Upper lobe of right lung (tissue), 1 donor: ENCODE measurements at places on chromosomes 1 and 21. TPM values are rescaled to one million over a fixed set of nuclear protein-coding genes. Genes with fewer than 3 reads are reported as not detected.
A peak's percentile ranks its signal among the peaks of the same experiment; 100 is the strongest.

FAM72A gene
- total RNA-seq = 4.4 TPM

SPSB1 gene
- total RNA-seq = 29.0 TPM

PLA2G5 gene
- total RNA-seq = 4.9 TPM

DNA sequence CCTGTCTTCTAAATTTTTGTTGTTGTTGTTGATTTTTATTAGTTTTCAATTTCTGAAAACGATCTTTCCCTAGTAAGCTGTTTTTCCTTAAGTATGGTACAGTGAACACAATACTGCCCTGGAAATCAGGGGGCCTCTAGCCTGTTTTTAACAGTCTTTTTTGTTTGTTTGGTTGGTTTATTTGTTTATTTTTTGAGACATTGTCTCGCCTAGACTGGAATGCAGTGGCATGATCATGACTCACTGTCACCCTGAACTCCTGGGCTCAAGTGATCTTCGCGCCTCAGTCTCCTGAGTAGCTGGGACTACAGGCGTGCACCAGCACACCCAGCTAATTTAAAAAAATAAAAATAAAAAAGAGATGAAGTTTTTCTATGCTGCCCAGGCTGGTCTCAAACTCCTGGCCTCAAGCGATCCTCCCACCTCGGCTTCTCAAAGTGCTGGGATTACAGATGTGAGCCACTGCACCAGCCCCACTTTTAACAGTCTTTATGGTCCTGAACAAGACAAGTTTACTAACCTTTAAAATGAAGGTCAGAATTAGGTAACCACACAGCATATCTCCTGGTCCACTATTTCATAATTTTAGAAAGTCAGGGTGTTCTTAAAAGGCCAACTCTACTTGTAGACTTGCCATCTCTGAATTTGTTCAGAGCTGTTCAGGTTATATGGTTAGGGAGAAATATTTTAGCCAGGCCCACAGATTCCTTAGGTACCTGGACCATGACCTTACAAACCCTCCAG, 35.4 kb downstream of the TBCE start:
- DNase-seq = no peak
- no peaks in the 10 kb centered on the region for H3K4me1 ChIP-seq
- no peaks in the 10 kb centered on the region for H3K36me3 ChIP-seq

NOS1AP gene
- 4.9 TPM for total RNA-seq

RHD gene
- total RNA-seq = not detected

DNA sequence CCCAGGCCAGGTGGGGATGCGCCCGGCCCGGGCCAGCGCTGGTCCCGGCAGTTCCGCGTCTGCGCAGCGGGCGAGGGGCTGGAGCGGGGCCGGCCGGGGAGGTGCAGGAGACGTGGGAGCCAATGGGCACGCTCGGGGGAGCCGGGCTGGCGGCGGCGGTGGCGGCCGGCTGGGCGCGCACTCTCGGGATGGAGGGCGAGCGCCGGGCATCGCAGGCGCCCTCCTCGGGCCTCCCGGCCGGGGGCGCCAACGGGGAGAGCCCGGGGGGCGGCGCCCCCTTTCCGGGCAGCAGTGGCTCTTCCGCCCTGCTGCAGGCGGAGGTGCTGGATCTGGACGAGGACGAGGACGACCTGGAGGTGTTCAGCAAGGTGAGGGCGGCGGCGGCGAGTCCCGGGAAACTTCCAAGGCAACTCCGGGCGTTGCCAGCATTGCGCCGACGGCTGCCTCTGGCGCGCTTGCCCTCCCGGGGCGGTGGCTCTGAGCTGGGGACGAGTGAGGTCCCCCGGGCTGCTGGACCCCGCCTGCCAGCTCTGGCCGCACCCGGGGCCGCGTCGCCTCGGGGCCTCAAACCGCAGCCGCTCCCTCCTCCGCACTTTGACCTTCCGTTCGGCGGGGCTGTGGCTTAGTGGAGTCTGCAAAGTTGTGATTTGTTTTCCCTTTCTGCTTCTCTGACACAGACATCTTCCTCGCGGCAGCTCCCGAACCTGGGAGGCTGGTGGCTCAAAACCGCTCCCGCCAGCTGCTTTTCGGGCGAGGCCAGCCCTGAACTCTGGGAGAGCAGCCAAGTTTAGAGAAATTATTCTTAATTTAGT, at the start of gene SNX7:
Gene SNX7 (plus strand): TSS at position 178 of the 812 bp plus-strand sequence. CDS start 11 bp downstream, at position 189.
- peak within 1 kb of the TSS; percentile 66 for H3K4me3 ChIP-seq
- H3K36me3 ChIP-seq = no peaks in the 10 kb centered on the region
- H3K27ac ChIP-seq = peak within 1 kb of the TSS; percentile 79

ZFP69B gene
- 1.3 TPM for total RNA-seq

DNA sequence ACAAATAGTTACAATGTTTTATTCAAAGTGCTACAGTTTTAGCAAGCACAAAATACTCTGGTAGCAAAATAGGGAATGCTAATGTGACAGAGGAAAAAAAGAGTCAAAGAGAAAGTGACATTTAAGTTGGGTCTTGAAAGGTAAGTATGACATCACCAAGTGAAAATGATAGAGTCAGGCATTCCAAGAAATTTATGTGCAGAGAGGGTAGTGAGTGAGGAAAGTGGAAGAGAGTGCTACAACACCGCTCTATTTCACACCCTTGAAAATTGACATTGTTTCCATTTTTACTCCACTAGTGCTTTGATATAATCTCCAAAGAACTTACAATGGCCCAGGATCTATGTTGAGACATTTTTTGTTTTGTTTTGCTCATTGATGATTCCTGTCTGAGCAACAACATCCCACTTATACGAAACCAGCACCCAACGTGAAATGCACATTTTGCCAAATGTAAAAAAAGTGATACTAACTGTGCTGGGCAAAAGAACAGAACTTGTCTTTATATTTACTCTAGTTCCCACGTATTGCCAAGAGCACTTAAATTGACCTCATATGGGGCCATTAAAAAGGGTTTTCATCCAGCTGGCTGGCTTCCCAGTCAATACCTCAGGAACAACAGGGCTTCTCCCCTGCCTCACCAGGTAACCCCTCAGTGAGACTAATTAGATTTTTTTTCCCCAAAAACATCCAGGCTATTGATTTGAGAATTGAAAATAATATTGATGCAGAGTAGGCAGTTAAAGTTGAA, 206.3 kb upstream of the NR5A2 start:
- no peak for DNase-seq
- no peak overlapping the region for H3K27ac ChIP-seq
- H3K27me3 ChIP-seq = no peaks in the 10 kb centered on the region
- no peaks in the 10 kb centered on the region for H3K4me1 ChIP-seq
- H3K4me3 ChIP-seq = no peak overlapping the region
- no peaks in the 10 kb centered on the region for H3K36me3 ChIP-seq

RAD54L gene
- 1.0 TPM for total RNA-seq

GRCh38 chr1:104706631-104707147, 957.0 kb downstream of the AMY1C start:
- no peak for DNase-seq
- H3K4me1 ChIP-seq = no peaks in the 10 kb centered on the region
- H3K4me3 ChIP-seq = no peak overlapping the region
- H3K36me3 ChIP-seq = no peaks in the 10 kb centered on the region

CD1B gene
- total RNA-seq = 0.61 TPM

GRCh38 chr1:91611483-91611917, 110.8 kb downstream of the CDC7 start:
- no peak overlapping the region for H3K27ac ChIP-seq
- H3K4me1 ChIP-seq = no peaks in the 10 kb centered on the region
- H3K27me3 ChIP-seq = no peaks in the 10 kb centered on the region

IL20 gene
- not detected for total RNA-seq

CYP4X1 gene
- 6.8 TPM for total RNA-seq

DNA sequence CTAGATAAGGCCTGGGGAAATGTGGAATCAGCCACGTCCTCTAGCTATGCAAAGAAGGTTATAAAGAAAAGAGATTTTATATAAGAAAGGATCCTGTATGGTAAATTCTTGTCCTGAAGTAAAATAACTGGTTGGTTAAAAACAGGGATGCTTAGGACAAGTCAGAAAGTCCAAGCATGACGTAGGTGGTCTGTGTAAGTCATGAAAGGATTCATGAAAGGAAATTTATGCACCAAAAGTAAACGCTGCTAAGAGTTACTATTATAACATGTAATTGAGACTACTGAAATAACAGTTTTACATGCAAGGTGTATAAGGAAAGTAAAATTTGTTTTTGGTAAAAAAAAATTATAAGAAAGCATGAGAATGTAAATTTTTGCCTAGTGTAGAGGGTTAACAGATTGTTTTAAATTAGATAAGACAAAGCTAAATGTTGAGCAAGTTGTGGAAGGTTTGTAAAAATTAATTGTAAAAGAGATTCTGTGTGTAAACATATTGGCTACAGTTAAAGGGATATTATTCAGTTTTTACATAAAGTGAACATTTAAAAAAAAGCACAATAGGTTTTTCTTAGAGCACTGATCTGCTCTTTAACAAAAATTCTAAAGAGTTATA, 43.9 kb downstream of the PIGK start:
- H3K27me3 ChIP-seq = no peaks in the 10 kb centered on the region
- H3K4me3 ChIP-seq = no peak overlapping the region
- no peak for DNase-seq
- H3K27ac ChIP-seq = no peak overlapping the region
- H3K4me1 ChIP-seq = no peaks in the 10 kb centered on the region
- H3K36me3 ChIP-seq = no peaks in the 10 kb centered on the region

DNA sequence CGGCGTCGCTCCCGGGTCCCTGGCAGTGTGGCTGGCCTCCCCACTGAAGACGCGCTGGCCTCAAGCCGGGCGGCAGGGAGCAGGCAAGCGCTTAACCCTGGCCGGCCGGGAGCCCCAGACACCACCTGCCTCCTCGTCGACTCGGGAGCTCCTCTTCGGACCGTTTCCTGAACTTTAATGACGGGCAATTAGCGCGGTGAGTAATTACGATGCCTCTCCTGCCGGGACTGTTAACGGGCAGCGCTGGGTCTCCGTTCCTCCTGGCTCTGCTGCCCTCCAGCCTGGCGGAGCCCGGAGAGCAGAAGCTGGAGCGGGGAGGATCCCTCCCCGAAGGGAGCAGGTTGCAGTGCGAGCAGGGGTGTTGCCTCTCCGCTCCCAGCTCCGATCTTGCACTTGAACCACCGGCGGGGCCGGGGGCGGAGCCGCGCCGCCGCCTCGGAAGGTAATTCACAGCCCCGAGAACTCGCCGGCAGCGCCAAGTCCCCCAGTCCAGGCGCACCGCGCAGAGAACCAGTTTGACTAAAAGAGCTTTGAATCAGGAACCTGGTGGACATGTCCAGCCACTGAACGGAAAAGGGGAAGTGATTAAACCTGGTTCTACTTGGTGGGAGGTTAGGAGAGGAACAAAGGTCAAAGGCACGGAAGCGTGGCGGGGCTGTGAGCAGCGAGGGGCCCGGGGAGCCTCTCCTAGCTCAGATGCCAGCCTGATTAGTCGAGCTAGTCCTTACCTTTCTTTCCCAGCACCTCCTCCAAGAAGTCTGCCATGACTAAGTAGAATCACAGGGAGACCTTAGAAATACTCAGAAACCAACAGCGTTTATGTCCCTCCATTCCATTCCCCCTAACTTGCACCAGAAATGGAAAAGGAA, 18.3 kb upstream of the PLEKHA6 start:
- H3K4me1 ChIP-seq = peaks cover 12% of the 10 kb centered on the region
- H3K27me3 ChIP-seq = peaks cover 20% of the 10 kb centered on the region
- peak overlapping the region; percentile 54 for H3K4me3 ChIP-seq
- H3K36me3 ChIP-seq = no peaks in the 10 kb centered on the region

DNA sequence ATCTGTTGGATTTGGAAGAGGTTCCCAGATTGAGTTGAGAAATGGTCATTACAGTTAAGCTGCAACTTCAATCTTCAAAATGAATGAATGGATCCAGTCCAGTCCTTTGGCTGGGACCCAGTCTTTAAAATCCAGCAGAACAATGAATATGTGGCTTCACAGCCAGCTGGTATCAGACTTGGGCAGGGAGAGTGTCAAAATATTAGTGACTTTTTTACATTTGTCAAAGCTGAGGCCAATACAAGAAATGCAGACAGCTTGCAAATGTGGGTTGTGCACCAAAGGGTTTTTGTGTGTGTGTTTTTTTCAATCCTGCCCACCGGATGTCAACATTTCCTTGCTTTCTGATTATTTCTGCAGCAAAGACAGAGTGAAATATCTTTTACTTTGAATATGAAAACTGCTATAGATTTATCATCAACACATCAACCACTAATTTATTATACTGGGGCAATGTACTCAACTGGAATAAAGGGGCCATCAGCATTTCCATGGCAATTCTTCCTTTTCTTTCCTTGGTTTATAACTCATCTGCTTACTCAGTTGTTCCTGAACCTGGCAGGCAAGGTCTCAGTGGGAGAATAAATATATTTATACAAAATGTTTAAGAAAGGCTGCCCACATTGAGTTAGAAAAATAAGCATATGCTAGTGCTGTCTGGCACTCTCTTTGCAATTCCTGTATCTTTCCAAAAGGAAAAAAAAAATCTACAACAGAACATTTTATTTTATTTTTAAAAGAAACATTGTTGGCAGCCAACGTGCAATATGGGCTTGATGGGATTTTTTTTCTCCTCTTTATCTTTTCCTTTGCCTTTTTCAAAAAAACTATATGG, 491.6 kb upstream of the C1orf87 start:
- no peaks in the 10 kb centered on the region for H3K4me1 ChIP-seq
- no peak overlapping the region for H3K4me3 ChIP-seq
- H3K27me3 ChIP-seq = no peaks in the 10 kb centered on the region
- DNase-seq = no peak

- peak overlapping the region; percentile 85 for H3K4me3 ChIP-seq
- H3K4me1 ChIP-seq = peaks cover 11% of the 10 kb centered on the region
- H3K27me3 ChIP-seq = no peaks in the 10 kb centered on the region
- no peak for DNase-seq
Observed at GRCh38 chr1:108877348-108878159, 769 bp downstream of the GPSM2 start.

- no peak overlapping the region for H3K27ac ChIP-seq
- DNase-seq = no peak
- H3K4me3 ChIP-seq = no peak overlapping the region
Observed at GRCh38 chr1:208137193-208137592, 107.0 kb downstream of the PLXNA2 start.

DNA sequence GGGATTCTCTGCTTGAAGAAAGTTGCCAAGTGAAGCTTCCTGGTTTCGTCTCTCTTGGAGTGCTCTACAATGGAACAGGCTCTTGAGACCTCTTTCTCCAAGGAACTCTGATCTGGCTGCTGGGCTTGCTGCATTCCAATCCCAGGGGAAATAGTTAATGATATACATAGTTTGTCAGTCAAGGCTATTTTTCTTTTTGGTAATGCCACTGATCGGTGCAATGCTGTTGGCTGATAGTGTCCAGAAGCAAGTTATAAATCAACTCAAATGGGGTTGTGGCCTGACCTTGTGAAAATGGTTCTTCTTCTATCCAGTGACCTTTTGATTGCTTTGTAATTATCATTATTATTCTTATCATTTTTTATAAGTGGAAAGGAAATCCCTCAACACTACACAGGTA, 48.4 kb upstream of the TNFSF18 start:
- H3K27me3 ChIP-seq = no peaks in the 10 kb centered on the region
- H3K4me1 ChIP-seq = no peaks in the 10 kb centered on the region
- H3K27ac ChIP-seq = no peak overlapping the region
- no peak overlapping the region for H3K4me3 ChIP-seq
- DNase-seq = no peak
- no peaks in the 10 kb centered on the region for H3K36me3 ChIP-seq

- peak overlapping the region; percentile 89 for H3K27ac ChIP-seq
- peaks cover 35% of the 10 kb centered on the region for H3K4me1 ChIP-seq
- DNase-seq = no peak
Observed at GRCh38 chr1:33350611-33351280, 29.8 kb upstream of the A3GALT2 start.

CD1D gene
- total RNA-seq = 5.3 TPM

PINK1 gene
- 62.5 TPM for total RNA-seq

GRCh38 chr1:18440385-18441226, 40.1 kb upstream of the KLHDC7A start:
- H3K36me3 ChIP-seq = no peaks in the 10 kb centered on the region
- no peak for DNase-seq
- no peak overlapping the region for H3K27ac ChIP-seq
- no peak overlapping the region for H3K4me3 ChIP-seq
- H3K27me3 ChIP-seq = peaks cover 4% of the 10 kb centered on the region

- no peak overlapping the region for H3K4me3 ChIP-seq
- H3K27me3 ChIP-seq = no peaks in the 10 kb centered on the region
- peaks cover 9% of the 10 kb centered on the region for H3K36me3 ChIP-seq
- no peak overlapping the region for H3K27ac ChIP-seq
- no peak for DNase-seq
Observed at GRCh38 chr1:1333551-1334241, 2.6 kb downstream of the TAS1R3 start.
